ENCODE measurements at places on chromosomes 2 and 18.

GRCh38 chr2:230908595-230909191 is 16.3 kb downstream of the GPR55 start:
- peak; percentile 91 for DNase-seq

DNA sequence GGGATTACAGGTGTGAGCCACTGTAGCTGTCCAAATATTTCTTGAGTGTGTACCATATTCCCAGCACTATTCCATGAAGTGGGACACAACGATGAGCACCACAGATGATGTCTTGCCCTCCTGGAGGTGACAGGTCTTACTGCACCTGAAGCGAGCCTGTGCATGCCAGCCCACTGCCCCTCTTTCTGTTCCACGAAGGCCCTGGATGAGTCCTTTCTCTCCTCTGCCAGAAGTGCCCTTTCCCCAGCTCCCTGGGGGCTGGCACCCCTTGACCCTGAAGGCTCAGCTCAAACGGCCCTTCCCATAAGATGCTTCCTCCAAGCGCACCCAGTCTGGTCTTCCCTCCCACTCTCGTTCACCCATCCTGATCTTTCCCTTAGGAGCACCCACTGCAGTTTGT is 5.5 kb downstream of the ATP6V1B1 start:
- DNase-seq = no peak

- DNase-seq = no peak
Measured at GRCh38 chr18:43934781-43935471, 657.6 kb upstream of the SYT4 start.

- no peak for DNase-seq
Measured at GRCh38 chr18:8669571-8669970, 35.8 kb upstream of the MTCL1 start.

GRCh38 chr18:13175754-13176210 is 42.8 kb upstream of the LDLRAD4 start:
- DNase-seq = peak; percentile 75

DNA sequence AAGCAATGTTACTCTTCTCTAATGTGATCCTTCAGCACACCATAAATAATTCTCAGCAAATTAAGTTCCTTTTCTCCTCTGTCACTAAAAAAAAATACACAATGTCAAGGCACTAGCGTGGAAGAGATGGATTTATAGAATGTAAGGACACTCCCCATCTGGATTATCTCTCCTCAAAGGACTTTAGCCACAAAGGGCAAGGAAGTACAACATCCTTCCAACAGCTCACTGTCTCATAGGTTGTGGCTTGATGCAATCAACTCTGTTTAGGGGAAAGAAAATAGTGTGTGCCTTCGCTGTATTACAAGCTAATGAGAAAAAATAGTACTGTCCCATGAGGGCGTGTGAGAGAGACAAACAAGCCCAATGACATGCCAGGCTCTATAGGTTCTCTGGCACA is 129.1 kb upstream of the DNMT3A start:
- DNase-seq = no peak

DNA sequence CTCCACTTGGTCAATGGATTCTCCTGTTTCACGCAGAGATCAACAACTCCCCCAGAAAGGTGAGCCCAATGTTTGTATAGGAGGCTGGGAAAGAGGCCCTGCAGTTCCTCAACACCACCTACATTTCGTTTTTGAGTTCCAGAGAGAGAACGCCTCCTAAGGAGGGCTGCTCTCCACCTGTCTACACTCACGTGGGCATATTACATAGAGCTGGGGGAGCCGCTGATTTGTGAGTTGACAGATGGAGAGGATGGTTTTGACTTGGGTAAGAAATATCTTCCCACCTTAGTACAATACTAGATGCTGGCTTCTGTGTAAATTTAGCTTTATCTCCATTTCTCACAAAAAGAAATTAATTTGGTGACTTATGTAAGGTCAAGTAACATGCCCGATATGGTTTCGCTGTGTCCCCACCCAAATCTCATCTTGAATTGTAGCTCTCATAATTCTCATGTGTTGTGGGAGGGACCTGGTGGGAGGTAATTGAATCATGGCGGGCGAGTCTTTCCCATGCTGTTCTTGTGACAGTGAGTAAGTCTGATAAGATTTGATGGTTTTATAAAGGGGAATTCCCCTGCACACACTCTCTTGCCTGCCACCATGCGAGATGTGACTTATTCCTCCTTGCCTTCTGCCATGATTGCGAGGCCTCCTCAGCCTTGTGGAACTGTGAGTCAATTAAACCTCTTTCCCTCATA is 274.5 kb upstream of the PXDN start:
- DNase-seq = no peak

- peak; percentile 79 for DNase-seq
Measured at GRCh38 chr2:29528891-29529520, 392.4 kb downstream of the ALK start.

DNA sequence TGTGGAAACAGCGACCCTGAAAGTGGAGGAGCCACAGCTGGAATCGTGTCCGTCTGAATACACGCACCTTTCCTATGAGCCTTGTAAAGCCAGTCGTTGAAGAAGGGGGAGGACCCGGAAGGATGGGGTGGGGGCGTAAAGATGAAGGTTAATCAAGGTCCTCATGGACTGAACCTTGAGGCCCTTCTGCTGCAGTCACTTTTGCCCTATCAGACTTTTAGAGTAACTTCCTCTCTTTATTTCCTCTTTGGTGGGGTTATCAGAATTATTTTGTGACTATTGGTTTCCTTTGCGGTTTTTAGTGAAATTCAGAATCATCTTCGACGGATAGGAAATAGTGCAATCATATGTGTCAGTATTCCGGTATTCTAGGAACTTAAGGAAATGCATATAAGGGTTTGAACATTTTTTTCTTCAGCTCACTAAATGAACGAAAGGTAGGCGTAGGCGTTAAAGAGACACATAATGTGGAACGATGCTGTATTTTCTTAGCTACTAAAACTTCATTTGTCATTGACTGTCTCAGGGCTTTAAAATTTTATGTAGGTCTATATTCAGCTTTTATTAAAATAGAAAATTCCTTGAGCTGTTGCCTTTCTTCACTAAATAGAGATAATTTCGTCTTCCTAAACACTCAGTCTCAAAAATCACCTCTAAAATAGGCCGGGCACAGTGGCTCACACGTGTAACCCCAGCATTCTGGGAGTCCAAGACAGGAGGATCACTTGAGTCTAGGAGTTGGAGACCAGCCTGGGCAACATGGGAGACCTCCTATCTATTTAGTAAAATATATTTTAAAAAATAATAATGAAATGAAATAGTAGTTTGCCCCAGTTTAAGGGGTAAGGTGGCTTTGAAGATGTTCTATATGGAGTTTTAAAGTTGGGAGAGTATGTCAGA is 1.4 kb upstream of the YES1 start:
- no peak for DNase-seq

DNA sequence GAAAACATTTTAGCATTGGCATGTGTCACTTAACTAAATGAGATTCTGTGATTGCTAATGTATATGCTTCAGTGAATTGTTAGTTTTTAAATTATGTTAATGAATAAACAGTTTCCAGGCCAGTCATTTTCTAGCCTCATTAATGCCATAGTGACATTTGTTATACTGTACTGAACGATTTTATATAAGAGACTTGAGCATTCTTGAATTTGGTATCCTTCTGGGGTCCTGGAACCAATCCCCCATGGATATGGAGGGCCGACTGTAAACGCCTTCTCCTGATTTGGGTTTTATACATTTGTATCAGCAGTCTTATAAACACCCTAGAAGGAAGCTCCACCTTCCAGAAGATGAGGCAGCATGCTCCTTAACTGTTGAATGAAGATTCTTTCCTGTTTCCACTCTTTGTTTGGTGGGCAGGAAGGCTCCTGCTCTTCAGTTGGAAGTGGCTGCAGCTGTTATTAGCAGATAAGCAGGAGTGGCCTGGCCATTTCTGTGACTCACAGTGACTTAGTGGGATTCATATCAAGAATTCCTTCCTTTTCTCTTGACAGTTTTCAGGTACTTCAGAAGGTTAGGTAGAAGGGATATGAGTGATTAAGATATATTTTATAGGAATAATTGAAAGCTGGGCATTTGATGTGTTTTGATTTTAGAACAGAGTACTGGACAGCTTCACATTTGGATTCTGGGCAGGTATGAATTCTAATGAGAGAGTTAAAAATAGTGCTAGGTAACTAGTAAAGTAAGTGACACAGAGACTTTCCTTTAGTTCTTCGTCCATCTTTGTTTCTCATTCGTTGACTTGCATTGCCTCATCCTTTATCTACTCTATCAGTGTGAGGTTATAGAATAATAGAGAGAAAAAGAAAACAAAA is 124.9 kb downstream of the PLCL1 start:
- no peak for DNase-seq

GRCh38 chr2:127410871-127411652 is 7.2 kb upstream of the PROC start:
- peak; percentile 16 for DNase-seq

- no peak for DNase-seq
Measured at GRCh38 chr18:34710934-34711333, 836 bp downstream of the DTNA start.

DNA sequence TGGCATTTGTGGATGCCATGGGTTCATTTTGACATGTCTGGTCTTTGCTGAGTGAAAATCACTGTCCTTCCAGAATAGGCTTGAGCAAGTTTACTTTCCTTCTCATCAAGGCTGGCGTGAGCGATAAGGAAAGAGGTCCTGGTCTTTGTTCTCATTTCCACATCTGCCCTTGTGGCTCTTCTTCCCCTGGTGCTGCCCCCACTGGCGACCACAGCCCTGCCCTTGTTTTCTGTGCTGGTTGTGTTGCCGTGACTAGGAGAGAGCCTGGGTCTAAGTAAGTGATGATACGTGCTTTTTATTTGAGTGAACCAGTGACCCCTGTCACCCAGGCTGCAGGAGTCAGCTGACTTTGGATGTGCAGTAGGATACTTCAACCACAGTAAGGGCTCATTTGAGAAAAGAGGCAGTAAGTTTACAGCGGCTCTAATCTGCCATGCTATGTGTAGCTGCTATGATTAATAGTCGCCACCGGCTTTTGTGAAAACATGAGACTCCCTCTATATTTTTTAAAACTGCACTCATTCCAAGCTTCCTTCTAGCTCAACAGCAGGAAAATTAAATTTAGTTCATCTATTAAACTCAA is 441.7 kb downstream of the RNF144A start:
- DNase-seq = no peak

DNA sequence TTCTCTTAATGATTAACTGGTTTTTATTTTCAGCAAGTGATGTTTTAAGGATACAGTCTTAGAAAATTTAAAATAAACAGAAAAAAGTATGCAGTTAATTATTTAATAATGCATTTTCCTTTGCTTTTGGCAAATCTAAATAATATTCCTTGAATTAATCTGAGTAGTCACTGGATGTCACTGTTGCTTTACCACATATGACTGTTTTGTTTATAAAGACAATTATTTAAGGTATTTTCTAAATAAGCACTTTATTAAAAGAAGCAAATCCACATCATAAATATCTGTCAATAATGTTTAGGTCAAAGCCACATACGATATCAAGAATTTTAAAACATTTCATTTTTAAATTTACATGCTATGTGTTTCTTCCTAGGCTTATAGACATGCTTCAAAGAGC is 40.6 kb upstream of the TFPI start:
- no peak for DNase-seq

GRCh38 chr18:67072791-67073190 is 443.7 kb downstream of the DSEL start:
- no peak for DNase-seq

DNA sequence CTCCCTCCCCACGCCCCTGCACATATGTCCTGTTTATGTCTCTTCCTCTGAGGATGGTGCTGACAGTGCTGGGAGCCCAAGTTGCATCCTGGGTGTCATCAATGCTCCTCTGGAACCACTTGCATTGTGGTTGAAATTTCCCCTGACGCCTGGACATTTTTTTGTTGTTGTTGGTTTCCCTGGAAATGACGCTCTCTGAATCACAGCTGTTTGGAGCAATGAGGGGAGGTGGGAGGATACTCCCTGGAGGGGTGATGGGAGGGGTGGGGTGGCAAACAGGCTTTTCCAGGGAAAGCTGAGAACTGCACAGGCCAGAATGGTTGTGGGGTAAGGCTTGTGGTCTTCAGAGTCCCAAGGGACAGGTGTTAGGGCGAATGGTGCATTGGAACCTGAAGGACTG is 29.6 kb downstream of the CELF4 start:
- DNase-seq = no peak

- DNase-seq = no peak
Measured at GRCh38 chr18:37568671-37569070, 3.1 kb upstream of the CELF4 start.

DNA sequence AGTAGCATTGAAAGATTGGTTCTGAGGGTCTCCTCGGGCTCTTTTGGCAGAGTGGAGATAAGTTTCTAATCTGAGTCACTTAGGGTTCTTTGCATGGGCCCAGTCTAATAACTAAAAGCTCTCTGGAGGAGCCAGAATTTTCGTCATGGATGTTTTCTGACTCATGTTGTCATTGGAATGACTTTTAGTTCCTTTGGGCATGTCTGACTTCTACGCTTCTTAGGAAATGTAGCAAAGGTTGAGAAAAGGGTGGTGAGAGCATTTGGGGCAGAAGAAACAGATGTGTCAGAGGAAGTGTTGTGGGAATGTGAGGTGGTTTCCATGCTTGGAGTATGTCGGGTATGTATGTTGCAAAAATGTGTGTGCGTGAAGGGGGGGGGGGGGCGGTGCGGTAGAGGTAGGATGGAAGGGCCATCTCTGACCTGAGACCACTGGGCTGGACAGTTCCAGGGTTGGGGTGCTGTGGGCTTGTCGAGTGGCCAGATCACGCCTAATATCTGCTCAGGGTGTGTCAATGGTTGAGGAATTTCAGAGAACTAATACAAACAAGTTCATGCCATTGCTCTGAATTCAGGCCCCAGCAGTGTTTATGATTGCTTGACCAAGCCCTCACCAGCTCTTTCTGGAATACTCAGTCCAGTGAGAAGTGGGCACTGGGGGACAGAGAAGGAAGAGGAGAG is 26.9 kb downstream of the KLHL29 start:
- DNase-seq = no peak

DNA sequence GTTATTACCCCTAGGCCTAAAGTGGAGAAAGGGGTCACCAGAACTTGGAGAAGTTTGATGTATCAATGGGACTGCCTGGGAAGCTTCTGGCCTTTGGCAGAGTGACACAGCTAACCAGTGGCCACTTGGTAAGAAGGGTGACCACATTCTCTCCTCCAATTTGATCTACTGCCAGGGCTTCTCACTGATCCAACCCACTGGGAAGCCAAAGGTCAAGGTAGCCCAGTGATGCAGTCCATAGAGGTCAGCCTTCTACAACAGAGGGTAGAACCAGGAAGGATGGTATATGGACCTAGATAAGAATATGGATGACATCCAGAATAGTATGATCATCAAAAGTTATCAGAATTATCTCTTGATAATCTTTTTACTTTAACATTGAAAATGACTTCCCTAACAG is 493.6 kb downstream of the NYAP2 start:
- DNase-seq = no peak

DNA sequence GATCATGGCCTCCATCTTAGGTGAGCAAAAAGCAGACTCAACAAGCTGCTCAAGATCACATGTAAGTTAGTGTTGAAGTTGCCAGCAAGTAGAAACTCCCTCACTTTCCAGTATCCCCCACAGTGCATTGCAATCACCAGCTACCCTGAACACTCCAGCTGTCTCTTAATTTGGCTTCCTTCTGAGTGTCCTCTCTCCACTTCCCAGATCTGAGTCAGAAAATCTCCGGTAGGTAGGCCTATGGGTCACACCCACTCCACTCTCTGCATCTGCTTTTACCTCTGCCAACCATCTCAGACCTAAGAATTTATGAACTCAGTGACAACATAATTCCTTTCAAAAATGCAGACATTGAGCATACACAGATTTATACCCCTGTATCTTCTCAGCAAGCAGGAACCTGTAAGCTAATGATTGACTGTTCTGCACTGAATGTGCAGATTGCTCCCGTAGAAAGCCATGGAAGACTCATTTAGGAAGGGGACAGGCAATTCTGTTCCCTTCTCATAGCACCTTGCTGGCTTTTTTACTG is 656.9 kb downstream of the EPHA4 start:
- DNase-seq = no peak

GRCh38 chr2:11319939-11320338 is 24.5 kb downstream of the ROCK2 start:
- no peak for DNase-seq

Measured in SW480 (cell line).